Activated naive CD8-positive, alpha-beta T cell treated with anti-CD3 and anti-CD28 coated beads for 36 hours (primary cell): ENCODE measurements at places on chromosomes 16 and 17.

DNA sequence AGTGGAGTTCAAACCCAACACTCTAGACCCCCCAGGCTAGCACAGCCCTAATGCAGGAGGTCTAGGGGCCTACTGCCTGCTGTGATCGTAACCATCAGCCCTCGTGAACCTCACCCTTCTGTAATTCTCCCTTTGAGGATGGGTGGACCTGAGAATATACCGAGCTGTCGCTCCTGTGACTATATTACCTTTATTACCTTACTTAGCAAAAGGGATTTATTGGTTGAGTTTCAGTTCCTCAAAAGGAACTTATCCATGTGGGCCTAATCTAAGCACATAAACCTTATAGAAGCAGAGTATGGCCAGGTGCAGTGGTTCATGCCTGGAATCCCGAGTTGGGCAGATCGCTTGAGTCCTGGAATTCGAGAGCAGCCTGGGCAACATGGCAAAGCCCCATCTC lies 19.2 kb upstream of the EMP2 start:
- DNase-seq: no peak

DNA sequence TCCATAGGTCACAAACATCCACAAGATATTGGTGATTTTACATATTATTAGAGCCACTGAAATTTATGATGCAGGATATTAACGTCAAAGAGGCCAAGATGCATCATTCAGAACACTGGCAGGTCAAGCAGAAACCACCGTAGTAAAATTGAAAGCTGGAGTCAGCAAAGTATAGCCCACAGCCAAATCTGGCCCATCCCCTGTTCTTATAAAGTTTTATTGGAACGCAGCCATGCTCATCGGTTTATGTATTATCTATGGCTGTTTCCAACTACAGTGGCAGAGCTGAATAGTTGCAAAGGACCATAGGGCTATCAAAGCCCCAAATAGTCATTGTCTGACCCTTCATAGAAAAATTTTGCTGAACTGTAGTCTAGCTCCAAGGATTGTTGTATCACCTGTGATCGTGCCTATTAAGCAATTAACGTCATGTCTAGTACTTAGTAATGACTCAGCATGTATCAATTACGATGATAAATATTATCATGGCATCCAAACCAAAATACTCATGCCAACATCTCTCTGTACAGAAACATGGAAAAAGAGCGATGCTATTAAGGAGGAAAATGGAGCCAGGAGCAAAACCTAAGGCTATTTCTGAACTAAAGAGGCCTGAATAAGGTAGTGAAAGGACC lies 165.6 kb downstream of the IRX3 start:
- DNase-seq: no peak

DNA sequence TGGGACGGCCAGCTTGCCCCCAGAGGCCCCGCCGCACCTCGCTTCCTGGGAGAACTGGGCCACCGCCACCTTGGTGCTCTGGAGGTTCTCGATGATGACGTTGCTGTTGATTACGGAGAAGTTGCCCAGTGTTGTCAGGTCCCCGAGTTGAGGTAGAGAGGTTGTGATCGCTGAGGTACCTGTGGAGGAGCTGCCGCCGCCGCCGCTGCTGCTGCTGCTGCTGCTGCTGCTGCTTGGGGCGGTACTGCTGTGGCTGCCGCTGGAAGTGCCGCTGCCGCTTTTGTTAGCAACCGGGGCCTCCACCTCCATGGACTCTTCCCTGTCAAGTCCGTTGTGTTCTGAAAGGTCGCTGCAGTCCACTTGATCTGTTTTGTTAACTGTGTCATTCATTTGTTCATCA lies 9.5 kb downstream of the SALL1 start:
- no peak for DNase-seq

DNA sequence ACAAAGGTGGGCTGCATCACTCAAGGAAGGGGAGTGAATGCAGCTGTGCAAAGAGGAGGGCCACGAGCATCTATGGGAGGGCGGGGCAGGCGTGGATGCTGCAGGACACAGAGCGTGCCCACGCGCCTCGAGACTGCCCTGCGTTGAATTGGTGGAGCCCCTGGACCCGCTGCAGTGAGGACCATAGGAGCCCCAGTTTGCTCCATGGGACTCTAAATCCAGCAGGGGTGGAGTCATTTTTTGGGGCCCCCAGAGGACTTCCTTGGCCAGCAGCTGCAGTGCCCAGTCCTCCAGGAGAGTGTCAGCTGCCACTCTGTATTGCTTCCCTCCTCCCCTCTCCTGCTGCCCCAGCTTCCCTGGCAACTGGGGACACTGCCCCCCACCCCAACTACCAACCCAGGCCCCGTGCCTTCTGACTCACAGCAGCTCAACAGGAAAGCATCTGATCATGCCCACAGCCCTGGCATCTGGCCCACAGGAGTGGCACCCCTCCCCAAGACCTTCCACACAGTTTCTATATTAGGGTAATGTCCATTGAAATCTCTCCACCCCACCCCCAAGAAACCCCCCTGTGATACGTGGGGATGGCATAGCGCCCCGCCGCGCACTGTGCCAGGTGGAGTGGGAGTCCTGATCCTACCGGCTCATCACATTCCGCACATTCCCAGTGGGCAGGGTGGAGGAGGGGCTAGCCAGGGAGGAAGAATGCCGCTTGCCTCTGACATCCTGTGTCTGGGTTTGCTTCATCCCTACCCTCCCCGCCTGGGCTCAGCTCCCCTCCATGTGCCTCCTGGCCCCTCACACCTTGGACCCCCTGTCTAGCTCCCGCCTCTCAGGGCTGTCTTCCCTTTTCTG lies 27.8 kb upstream of the ITGA3 start:
- DNase-seq: no peak

DNA sequence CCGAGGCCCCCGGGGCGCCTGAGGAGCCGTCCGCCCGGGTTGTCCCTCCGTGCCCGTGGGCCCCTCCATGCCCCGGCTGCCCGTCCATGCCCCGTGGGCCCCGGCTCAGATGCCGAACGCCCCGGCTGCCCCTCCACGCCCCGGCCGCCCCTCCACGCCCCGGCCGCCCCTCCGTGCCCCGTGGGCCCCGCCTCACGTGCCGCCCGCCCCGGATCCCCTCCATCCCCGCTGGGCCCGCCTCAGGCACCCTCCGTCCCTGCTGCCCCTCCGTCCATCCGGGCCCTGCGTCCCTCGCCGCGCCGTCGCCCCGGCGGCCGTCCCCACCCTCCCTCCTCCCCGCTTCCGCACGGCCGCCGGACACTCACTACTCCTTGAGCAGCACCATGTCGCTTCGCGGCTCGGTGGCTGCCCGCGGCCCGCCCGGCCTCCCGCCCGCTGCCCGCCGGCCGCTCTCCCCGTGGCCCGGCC lies 382 bp downstream of the PITPNA start:
- no peak for DNase-seq

- no peak for DNase-seq
These were observed 451.4 kb downstream of the XYLT1 start for GRCh38 chr16:17019366-17019765.

DNA sequence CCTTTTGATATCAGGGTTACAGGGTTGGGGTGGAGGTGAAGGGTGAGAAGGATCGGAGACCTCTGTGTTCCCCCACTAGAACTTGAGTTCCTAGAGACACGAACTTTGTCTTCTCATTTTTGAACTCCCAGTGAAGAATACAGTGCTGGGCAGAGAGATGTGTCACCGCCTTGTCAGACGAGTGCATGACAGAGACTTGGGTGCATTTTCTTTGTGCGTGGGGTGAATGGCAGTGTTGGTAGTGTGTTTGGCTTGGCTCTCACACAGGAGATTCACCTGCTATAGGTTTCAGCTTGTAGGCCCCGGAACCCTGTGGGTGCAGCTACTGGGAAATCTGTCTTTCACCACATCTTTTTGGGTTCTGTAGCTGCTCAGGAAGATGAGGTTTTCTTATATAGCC lies 40.0 kb upstream of the CCR7 start:
- peak; percentile 69 for DNase-seq

DNA sequence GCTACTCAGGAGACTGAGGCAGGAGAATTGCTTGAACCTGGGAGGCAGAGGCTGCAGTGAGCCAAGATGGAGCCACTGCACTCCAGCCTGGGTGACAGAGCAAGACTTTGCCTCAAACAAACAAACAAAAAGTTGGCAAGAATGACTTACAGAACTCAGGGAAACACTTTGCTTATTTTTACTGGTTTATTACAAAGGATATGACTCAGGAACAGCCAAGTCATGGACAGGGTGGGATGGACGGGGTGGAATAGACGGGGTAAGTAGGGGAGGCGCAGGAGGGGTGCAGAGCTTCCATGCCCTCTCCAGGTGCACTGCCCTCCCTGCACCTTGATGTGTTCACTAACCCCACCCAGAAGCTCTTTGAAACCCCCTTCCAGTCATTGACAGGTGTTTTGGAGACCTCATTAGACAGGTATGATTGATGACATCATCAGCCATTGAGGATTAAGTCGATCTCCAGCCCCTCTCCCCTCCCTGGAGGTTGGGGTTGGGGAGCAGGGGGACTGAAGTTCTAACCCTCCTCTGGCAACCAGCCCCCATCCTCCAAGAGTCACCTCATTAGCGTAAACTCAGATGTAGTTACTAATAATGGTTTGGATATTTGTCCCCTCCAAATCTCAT lies 41.3 kb upstream of the ZCCHC14 start:
- DNase-seq: no peak
